ENCODE measurements at places on chromosomes 12 and 14.

DNA sequence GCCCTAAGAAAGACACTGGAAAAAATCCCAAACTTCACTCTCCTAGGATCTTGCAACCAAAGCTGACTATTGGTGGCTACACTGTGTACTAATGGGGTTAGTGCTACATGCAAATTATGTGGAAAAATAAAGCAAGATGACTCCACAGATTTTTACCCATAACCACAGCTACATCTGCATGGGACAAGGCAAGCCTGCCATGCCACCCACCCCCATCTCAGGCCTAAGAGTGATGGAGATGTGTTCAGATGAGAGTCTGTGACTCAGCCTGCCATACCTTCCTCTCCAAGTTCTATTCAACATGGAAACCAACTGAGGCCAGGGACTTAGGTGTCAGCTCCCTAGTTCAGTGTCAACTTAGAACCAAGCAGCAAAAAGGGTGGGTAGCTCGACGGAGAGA, 206.2 kb downstream of the PELI2 start:
- no peak for DNase-seq

- DNase-seq = no peak
These were observed 603 bp upstream of the ENDOU start for GRCh38 chr12:47725893-47726292.

GRCh38 chr14:67140556-67140955, 48.7 kb upstream of the GARIN2 start:
- no peak for DNase-seq

DNA sequence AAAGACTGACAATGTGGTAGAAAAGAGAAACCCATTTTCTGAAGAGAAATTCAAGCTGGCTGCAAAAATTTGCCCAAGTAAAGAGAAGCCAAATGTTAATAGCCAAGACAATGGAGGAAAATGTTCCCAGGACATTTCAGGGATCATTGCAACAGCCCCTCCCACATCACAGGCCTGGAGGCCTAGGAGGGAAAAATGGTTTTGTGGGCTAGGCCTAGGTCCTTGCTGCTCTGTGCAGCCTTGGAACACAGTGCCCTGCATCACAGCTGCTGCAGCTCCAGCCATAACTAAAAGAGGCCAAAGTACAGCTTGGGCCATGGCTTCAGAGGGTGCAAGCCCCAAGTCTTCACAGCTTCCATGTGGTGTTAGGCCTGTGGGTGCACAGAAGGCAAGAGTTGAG, 332.4 kb upstream of the LRIG3 start:
- no peak for DNase-seq

DNA sequence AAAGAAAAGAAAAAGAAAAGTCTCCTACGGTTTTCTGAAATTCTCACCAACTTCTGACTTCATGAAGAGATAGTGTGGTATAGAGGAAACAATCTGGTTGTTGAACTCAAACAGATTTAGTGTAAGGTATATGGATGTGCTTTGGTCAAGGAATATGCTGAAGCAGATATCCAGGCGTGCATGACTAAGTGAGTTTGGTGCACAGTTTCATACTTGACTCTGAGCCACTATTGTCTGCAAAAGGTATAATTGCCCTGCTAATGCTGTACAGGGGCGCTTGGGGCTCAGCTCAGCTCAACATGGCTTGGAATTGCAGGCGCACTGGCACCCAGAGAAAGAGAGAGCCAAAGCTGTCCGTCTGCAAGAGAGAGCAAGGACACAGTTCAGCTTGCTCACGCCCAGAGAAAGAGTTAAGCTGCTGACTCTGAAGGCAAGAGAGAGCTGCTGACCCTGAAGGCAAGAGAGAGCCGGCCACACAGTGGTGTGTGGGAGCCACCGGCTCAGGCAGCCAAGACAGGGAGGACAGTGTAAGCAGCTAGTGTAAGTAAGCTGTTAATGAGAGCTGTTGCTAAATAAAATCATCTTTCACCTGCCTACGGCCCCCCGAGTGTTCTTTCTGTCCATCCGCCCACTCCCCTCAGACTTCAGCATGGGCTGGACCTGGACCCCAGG, 66.4 kb upstream of the SLC38A4 start:
- no peak for DNase-seq

DNA sequence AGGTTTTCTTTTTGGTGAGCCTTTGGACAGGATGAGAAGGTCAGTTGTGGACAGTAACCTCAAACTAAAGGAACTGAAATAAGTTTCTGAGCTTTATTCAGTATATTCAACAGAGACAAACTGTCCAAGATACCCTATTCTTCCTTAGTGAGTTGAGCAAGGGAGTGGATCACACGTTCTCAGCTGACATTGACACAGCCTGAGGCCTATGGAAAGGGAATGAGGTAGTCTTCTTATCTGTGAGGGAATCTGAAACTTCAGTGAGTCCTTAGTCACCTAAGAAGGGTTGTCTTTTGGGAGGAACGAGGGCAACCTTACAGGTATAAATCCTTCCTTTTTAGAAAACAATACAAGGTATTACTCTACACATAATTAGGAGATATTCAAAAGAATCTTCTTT, 5.0 kb upstream of the NUBPL start:
- no peak for DNase-seq

- DNase-seq = no peak
These were observed 9.3 kb downstream of the TPCN1 start for GRCh38 chr12:113230315-113231234.
